Caudate nucleus (tissue), 63 donors: ENCODE measurements at places on chromosomes 5 and 9.

DNA sequence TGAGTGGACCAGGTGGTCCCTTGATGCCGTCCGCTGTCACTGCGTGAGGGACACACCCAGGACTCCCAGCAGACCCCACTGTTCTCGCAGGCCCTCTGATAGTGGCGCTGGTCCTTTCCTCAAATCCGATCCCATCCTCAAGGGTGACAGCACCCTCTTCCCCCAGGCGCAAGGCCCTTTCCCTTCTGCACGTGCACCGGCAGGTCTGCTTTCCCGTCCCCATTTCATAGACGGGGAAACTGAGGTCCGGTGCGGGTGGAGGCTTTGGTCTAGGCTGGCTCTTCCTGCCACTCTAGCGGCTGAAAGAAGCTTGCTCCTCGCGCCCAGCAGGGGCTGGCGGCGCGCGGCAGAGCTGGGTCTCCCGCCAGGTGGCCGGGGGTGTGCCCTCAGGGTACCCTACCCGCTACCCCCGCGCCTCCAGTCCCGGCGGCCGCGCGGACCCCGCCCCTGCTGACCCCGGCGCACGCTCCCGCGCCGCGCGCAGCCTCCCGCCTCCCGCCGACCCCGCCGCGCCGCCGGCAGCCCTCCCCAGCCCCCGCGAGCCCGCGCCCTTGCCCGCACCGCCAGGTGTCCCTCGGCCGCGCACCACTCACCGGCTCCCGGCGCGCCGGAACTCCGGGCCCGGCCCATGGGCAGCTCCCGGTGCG, 453 bp downstream of the RASGEF1C start:
- DNase-seq = no peak

- no peak for DNase-seq
Measured at GRCh38 chr5:87081511-87082372, 185.9 kb upstream of the RASA1 start.

DNA sequence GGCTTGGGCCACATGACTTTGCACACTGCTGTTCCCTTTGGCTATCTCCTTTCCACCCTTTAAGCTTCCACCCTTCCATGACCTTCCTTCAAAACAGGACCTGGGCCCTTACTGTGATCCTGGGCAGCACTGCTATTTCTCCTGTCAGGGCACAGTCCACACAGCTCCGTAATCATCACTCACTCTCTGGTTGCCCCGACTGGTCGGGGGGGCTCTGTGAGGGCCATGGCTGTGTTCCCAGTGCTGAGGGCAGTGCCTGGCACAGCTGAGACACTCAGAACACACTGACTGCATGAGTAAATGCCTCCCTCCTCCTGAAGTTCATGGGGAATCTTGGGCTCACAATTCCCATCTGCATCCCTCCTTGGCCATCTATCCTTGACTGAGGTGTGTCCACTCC, 12.2 kb downstream of the TRAF1 start:
- DNase-seq = peak; percentile 64

DNA sequence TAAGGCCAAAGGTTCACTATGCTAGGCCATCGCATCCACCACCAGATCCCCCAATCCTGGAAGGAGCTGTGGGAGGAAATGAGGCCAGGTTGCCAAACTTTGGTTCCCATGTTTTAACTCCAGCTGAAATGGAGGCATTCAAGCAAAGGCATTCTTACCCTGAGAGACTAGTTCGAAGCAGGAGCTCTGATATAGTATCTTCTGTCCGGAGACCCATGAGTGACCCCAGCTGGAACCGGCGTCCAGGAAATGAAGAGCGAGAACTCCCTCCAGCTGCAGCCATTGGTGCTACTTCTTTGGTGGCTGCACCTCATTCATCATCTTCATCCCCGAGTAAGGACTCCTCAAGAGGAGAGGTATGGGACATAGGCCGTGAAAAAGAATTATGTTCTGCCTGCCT, 75.6 kb downstream of the GAPVD1 start:
- no peak for DNase-seq

DNA sequence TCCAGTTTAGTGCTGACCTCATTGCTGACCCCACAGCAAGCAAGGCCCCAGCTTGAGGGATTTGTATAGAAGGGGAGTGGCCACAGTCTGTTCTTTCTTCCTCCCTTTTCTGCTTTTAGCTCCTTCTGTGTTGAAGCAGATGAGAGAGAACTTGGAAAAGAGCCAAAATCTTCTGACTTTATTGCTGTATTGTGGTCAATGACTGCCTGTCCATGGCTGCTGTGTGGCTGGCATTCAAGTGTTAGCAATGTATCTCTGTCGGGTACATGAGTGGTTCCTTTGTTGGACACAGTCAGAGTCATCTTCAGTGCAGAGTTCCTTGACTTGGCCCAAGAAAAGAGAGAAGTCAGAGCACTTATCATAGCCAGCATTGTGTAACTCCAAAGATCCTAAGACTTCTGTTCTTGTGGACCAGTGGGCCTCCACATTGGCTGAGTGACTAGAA, 154.1 kb downstream of the LRRC70 start:
- DNase-seq = no peak

DNA sequence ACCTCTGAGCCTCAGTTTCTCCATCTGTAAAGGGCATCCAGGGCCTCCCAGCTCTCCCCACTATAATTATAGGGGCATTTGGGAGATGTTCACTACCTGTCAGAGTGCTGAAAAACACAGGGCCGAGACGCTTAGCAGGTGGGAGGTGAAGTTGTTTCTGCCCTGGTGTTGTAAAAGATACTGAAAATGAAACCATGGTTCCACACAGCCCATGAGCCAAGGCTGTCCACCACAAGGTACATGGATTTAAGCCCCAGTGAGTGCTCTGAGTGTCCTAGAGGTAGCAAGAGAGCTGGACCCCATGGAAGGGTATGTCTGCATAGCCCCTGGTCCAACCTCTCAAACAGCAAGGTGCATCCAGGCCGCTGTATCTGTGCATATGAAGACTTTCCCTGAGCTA, 137.5 kb downstream of the C5orf15 start:
- no peak for DNase-seq

GRCh38 chr5:96404191-96404867, 28.7 kb downstream of the PCSK1 start:
- no peak for DNase-seq

DNA sequence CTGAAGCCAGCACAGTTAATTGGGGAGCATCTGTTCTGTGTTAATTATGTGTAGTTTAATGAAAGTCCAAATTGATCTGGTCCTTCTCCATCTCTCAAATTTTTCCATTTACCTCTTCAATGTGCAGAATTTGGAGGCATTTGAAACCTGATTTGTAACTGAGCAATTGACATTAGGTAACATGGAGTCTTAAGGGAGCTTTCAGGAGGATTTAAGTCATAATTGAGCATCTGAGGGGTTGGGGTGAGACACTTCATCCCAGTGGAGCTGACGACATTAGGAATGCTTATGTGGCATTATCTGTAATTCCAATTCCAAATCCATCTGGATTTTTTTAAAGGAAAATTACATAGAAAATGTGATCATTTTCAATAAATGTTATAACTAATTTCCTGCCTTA, 1015.9 kb downstream of the TLE1 start:
- DNase-seq = no peak

- no peak for DNase-seq
Measured at GRCh38 chr5:131679911-131680310, 44.9 kb upstream of the RAPGEF6 start.
